ENCODE measurements at places on chromosomes 2 and 18.

GRCh38 chr2:27241761-27242613 lies 20.9 kb downstream of the SLC30A3 start:
- H3K36me3 ChIP-seq, result peaks cover 63% of the 10 kb centered on the region
- no peaks in the 10 kb centered on the region for H3K27me3 ChIP-seq
- no peak overlapping the region for H3K27ac ChIP-seq

- H3K36me3 ChIP-seq, result no peaks in the 10 kb centered on the region
- H3K4me3 ChIP-seq, result no peak overlapping the region
- H3K4me1 ChIP-seq, result no peaks in the 10 kb centered on the region
- DNase-seq, result no peak
Observed at GRCh38 chr2:38907743-38908562, 18.3 kb downstream of the ARHGEF33 start.

DNA sequence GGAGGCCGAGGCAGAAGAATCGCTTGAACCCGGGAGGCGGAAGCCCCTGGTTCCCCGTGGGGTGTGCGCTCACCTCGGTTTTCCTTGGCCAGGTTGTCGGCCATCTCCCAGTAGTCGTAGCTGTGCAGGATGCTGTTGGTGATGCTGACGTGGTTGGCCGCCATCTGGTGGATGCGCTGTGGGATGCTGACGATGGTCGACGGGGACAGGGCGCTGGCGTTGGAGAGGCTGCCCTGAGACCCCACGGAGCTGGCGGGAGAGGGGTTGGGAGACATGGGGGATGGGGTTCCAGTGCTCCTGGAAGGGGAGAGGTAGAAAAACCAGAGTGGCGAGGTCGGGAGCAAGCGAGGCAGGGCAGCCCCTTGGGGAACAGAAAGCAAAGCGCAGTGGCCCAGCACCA lies 64.4 kb upstream of the REV1 start:
- no peaks in the 10 kb centered on the region for H3K36me3 ChIP-seq
- no peak overlapping the region for H3K27ac ChIP-seq
- no peak for DNase-seq

DNA sequence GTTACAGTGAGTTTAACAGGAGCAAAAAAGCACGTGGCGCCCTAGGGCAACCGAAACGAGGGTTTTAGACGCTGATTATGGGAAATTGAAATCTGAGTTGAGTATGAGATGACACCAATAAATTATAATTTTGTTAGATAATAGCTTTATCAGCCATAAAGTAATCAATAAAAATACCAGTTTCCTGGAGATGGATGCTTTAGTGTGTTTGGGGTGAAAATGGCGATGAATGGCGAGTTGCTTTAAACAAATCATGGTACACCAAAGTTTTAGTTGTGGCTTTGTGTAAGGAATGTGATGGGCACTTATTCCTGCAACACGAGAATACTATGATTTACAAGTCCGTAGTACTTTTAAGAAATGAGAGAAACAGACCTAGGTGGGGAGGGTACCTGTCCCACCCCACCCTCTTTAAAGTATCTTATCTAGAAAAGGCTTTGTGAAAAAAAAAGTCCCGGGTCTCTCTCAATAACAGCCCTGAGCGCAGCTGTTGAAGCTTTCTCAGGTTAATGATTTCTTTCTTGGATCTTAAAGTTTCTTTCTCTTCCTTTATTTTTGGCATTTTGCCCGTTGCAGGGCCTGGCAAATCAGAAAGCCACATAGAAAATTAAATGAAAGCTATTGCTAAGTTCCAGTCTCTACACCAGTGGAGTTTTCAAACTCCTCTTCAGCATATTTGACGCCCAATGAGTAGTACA lies 1.5 kb upstream of the RRM2 start:
- H3K36me3 ChIP-seq, result no peaks in the 10 kb centered on the region
- H3K27ac ChIP-seq, result peak overlapping the region; percentile 54
- H3K27me3 ChIP-seq, result peaks cover 16% of the 10 kb centered on the region
- H3K4me1 ChIP-seq, result peaks cover 31% of the 10 kb centered on the region

GRCh38 chr2:154223726-154224125 lies 352.0 kb downstream of the GALNT13 start:
- H3K27me3 ChIP-seq, result no peaks in the 10 kb centered on the region
- DNase-seq, result no peak

DNA sequence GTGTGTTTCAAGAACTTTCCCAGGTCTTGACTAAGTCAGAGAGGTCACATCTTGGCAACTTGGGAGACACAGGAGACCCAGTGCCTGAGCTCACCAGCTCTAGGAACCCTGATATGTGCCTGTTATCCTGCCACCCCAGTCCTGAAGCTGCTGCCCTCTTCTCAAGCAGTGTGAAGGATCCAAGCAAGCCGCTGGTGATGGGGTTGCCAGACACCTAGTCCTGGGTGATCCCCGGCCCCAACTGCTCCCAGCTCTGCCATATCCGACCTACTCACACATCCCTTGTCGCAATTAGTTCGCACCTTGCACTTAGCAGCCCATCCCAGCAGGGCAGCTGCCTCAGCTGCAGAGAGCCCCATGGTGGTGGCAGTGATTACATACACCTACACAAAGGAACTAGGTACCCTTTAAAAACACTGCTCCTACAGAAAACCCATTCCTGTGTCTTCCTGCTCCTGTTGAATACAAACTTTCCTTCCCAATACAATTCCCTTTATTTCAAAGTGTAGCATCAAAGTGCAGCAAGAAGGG lies 247.2 kb upstream of the RAB12 start:
- no peak overlapping the region for H3K27ac ChIP-seq
- H3K36me3 ChIP-seq, result no peaks in the 10 kb centered on the region
- H3K4me1 ChIP-seq, result no peaks in the 10 kb centered on the region

DNA sequence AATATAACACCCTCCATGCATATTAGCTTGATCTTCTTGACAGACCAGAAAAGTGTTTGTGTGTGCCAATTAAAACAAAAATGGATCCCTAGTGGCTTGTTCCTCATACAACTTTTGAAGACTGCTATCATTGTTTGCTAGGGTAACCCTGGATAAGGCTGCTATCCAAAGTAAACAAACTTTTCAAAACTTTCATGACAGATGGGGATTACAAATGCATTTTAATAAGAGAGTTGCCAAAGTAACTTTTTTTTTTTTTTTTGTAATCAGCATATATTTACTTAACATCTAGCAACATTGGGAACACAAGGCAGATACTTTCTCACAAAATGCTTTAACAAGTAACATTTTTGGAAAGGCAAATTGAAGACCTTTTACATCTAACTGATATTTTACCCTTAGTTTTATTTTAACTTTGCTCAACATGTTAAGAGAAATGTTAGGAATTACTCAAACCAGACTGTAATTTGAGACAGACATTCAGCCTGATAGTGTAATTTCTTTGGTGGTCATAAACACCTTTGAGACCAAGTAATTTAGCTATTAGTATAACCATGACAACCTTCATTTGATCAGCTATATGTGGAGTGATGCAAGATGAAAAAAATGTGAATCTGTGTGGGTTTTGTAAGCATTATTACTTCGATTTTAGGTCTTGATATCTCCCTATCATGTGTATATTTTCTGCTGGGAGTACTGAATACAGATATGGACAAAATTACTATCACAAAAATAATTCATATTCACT lies 300.9 kb downstream of the ARHGAP15 start:
- peaks cover 14% of the 10 kb centered on the region for H3K4me1 ChIP-seq
- H3K4me3 ChIP-seq, result no peak overlapping the region
- H3K27ac ChIP-seq, result no peak overlapping the region
- peaks cover 5% of the 10 kb centered on the region for H3K36me3 ChIP-seq
- no peaks in the 10 kb centered on the region for H3K27me3 ChIP-seq

GRCh38 chr18:12032786-12033642 lies 51.7 kb downstream of the IMPA2 start:
- peaks cover under 1% of the 10 kb centered on the region for H3K27me3 ChIP-seq
- no peaks in the 10 kb centered on the region for H3K36me3 ChIP-seq
- no peak overlapping the region for H3K27ac ChIP-seq
- no peak overlapping the region for H3K4me3 ChIP-seq

DNA sequence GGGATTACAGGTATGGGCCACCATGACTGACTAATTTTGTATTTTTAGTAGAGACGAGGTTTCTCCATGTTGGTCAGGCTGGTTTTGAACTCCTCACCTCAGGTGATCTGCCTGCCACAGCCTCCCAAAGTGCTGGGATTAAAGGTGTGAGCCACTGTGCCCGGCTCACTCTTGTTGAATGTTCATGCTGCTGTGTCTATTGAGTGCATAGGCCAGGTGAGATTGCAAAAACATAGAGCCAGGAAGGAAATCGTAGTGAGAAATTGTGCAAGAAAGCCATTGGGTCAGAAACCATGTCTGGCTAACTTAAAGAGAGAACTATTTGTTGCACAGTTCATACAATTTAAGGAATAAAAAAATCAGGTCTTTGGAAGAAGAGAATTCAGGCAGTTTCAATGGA lies 45.5 kb upstream of the FZD5 start:
- H3K27me3 ChIP-seq, result no peaks in the 10 kb centered on the region
- H3K36me3 ChIP-seq, result no peaks in the 10 kb centered on the region
- no peak for DNase-seq
- H3K27ac ChIP-seq, result no peak overlapping the region
- no peaks in the 10 kb centered on the region for H3K4me1 ChIP-seq

- H3K36me3 ChIP-seq, result no peaks in the 10 kb centered on the region
- no peak overlapping the region for H3K27ac ChIP-seq
- no peaks in the 10 kb centered on the region for H3K27me3 ChIP-seq
- no peak for DNase-seq
- H3K4me3 ChIP-seq, result no peak overlapping the region
Observed at GRCh38 chr2:45344502-45344901, 266.6 kb downstream of the SRBD1 start.

GRCh38 chr2:144668493-144669110 lies 148.7 kb upstream of the ZEB2 start:
- H3K27me3 ChIP-seq, result no peaks in the 10 kb centered on the region
- no peak overlapping the region for H3K27ac ChIP-seq
- no peak overlapping the region for H3K4me3 ChIP-seq

GRCh38 chr2:85854166-85854509 lies 34.7 kb downstream of the ST3GAL5 start:
- no peaks in the 10 kb centered on the region for H3K27me3 ChIP-seq
- DNase-seq, result no peak
- peak overlapping the region; percentile 36 for H3K4me3 ChIP-seq
- peak overlapping the region; percentile 85 for H3K27ac ChIP-seq
- peaks cover 34% of the 10 kb centered on the region for H3K4me1 ChIP-seq

- peaks cover 15% of the 10 kb centered on the region for H3K4me1 ChIP-seq
- no peaks in the 10 kb centered on the region for H3K36me3 ChIP-seq
- DNase-seq, result peak; percentile 6
- peak overlapping the region; percentile 76 for H3K27ac ChIP-seq
Observed at GRCh38 chr2:73070643-73071359, 711 bp downstream of the SFXN5 start.

DNA sequence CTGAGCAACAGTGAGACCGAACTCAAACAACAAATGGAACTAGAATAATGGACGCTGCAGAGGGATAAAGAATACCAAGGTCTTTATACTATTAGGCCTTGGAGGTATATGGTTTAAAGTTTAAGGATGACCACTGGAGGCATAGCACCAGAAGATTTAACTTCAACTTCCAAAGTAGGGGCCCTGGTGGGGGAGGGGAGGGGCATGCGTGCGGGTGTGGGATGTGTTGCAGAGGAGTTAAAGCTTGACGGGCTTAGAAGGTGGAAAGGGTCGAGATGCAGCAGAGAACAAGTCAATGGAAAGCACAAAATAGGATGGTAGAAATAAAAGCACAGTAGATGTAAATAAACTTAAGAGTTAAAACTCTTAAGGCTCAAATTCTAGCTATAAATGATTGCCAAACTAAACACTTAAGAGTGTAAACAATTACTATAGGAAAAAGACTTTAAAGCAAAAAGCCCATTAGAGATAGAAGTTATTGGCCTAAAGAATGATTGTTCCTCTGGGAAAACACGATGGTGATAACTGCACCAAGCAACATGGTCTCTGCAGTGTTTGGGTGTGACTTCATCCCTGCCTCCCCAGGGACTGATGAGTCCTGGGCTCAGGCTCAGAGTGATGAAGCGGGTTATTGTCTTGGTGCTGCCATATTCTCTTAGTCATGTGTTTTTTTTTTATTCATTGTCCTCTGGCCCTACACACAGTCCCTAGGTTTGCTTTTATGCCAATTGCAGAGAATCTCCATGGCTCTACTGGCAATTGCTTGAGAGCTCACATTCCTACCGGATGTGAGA lies 13.0 kb downstream of the RRM2 start:
- no peak overlapping the region for H3K4me3 ChIP-seq
- H3K27me3 ChIP-seq, result no peaks in the 10 kb centered on the region
- no peak for DNase-seq
- no peaks in the 10 kb centered on the region for H3K4me1 ChIP-seq
- H3K36me3 ChIP-seq, result no peaks in the 10 kb centered on the region

GRCh38 chr2:67674668-67675067 lies 277.5 kb downstream of the ETAA1 start:
- H3K4me3 ChIP-seq, result no peak overlapping the region
- no peaks in the 10 kb centered on the region for H3K4me1 ChIP-seq
- no peak overlapping the region for H3K27ac ChIP-seq
- DNase-seq, result no peak
- no peaks in the 10 kb centered on the region for H3K36me3 ChIP-seq

DNA sequence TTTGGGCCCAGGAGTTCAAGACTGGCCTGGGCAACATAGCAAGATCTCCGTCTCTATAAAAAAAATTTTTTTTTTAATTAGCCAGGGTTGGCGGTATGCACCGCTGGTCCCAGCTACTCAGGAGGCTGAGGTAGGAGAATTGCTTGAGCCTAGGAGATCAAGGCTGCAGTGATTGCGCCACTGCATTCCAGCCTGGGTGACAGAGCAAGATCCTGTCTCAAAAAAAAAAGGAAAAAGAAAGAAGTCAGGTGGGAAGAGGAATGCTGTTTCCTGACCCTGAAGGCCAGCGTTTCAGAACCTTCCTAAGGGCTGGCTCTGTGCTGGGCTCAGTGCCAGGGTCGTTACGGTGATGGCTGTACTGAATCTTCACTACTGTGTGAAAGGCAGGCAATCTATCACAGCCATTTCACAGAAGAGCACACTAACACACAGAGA lies 35.0 kb upstream of the AGAP1 start:
- DNase-seq, result no peak
- no peaks in the 10 kb centered on the region for H3K36me3 ChIP-seq
- H3K4me1 ChIP-seq, result no peaks in the 10 kb centered on the region
- H3K4me3 ChIP-seq, result no peak overlapping the region
